ENCODE measurements at places on chromosomes 1 and 21.

DNA sequence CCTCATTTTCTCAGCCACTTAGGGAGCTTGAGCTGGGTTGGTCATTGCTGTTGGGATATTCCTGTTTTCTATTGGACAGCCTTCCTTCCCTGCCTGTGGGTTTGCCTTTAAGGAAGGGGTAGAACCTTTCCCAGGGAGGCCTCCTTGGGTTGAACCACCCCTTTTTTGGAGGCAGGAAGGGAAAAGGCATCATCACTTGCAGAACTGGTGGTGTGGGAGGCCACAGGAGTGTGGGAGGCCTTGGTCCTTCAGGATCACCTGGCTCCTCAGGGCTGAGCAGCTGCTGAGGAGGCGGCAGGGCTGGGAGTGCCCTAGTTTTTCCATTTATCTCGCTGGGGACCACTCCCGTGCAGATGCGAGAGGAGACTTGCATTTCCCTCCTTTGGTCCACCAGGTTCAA is 667 bp upstream of the CYB561D1 start:
- no peak for DNase-seq

- DNase-seq: no peak
Measured at GRCh38 chr1:231518485-231519034, 9.9 kb upstream of the TSNAX start.

DNA sequence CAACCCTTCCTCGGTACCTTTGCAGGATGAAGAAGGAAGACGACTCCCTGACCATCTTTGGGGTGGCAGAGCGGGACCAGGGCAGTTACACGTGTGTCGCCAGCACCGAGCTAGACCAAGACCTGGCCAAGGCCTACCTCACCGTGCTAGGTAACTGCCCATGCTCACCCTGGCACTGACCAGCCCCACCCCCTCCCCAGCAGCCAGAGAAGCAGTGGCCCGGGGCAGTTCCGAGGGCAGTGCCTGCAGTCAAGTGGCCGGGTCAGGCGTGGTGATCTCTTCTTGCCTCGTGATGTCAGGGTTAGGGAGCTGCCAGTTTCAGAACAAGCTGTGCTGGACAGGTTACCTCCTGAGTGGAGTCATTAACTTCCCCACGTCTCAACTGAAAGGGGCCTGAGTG is 66.4 kb upstream of the CNTN2 start:
- no peak for DNase-seq

- no peak for DNase-seq
Measured at GRCh38 chr1:65368403-65368802, 52.1 kb upstream of the LEPR start.

DNA sequence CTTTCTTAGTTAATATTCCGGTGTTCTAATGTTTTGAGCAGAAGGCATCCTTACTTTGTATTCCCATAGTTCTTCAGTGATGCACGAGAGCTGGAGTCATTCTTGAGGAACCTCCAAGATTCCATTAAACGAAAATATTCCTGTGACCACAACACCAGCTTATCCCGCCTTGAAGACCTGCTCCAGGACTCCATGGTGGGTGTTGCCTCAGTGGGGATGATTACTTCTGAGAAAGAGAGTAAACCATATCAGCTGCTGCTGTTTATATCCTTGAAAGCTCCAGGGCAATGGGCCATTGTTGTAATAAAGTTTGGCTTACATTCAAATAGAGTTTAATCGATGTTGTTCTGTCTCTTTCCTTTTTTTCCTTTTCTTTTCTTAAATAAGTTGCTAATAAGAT is 93.1 kb downstream of the MACF1 start:
- no peak for DNase-seq

DNA sequence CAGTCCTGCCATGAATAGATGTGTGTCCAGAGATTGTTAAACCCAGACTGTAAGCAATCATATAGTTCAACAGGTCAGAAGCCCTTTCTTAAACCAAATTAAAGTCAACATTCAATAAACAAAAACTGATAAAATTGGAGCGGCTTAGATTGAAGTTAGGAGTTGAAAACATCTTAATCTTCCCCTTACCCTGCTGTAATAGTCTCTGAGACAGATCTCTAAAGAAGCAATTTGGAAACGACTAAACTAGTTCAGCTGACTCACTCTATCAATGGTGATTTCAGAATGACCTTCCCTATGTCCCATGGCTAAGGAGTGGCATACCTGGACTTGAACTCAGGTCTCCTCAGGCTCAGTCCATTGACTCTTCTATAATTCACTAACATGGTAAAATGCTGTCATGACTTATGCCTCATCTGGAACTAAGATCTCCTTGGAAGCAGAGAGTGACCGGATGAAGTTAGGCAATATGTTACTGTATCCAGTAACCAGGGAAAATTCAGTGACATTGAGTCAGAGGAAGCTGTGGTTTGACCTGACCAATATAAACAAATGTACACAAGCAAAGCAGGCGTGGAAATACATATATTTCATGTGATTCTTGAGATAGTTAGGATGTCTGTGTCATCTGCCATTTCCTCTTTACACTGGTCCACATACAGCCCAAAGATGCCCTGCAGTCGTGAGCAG is 30.1 kb downstream of the SGIP1 start:
- no peak for DNase-seq

- no peak for DNase-seq
Measured at GRCh38 chr1:157419845-157420542, 132.3 kb downstream of the FCRL5 start.

GRCh38 chr1:178684542-178685000 is 40.5 kb upstream of the RALGPS2 start:
- DNase-seq: no peak

GRCh38 chr1:74205266-74205665 is 7.2 kb downstream of the FPGT start:
- no peak for DNase-seq

GRCh38 chr1:94379615-94380014 is 38.6 kb upstream of the ABCD3 start:
- no peak for DNase-seq

DNA sequence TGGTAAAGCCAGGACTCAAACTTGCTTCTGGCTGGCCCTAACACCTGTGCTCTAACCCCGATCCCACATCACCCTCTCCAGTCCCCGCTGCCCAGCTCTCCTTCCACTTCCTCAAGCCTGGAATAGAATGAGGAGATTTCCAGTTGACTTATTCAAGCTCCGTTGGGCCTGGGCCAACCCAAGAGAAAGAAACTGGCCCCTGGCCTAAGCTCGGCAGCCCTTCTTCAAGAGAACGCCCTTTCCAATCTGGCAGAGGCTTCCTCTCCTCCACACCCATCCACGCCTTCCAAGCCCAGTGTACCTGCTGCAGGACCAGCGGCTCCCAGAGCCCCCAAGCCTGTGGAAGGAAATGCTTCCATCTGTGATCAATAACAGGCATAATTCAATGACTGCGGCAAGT is 51.9 kb downstream of the LRRN2 start:
- DNase-seq: no peak

- DNase-seq: no peak
Measured at GRCh38 chr1:198687429-198687828, 48.6 kb downstream of the PTPRC start.

DNA sequence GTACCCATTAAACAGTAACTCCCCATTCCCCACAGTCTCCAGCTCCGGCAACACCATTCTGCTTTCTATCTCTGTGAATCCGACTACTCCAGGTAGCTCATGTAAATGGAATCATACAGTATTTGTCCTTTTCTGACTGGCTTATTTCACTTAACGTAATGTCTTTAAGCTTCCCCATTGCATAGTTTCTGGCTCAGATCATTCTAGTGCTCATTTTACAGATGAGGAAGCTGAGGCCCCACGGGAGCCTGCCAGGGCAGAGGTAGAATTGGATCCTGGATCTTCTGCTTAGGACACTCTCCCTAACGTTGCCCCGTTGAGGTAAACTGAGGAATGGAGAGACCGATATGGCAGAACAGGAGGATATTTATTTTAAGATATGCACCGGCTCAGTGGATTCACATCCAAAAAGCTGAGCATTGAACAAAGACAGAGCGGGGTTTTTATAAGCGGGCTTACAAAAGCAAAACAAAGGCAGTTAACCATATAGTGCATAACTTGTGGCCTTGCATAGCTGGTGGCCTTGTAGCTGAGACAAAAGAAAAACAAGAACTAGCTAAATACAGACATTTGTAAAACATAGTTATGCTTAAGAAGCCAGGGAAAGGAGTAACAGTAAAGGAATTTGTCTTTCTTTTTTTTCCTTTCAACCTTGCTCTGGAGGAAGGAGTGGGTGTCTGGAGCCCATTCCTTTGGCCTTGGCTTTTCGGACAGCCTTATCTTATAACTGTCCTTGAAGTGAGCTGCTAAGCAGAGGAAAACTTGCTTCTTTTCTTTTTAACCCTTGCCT is 15.3 kb upstream of the KLHDC8A start:
- DNase-seq: no peak

DNA sequence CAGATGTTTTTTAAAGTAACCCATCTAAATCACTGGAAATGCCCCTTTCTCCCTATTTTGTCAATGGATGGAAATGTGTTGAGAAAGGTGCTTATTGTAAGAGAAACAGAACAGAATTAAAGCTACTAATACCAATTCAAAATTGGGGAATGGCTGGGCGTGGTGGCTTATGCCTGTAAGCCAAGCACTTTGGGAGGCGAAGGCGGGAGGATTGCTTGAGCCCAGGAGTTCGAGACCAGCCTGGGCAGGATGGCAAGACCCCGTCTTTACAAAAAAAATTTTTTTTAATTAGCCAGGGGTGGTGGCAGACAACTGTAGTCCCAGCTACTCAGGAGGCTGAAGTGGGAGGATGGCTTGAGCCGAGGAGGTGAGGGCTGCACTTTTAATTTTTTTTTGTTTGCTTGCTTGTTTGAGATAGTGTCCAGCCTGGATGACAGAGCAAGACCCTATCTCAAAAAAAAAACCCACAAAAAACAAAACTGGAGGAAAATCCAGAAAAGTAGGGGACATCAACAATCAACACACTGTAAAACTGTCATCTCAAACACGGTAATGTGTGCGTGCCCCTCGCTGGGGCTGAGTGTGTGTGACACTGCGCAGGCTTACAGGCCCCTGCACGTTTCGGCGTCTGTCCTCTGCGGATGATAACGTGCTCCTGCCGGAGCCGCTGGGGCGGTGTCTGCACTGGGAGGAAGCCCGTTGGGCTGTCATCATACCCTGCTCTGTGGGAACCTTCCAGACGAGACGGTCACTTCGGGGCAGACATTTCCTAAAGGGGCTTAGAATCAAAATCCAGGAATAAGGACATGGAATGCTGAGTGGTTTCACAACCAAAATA is 11.6 kb upstream of the POFUT2 start:
- no peak for DNase-seq

- no peak for DNase-seq
Measured at GRCh38 chr1:79599257-79599656, 592.7 kb upstream of the ADGRL4 start.

DNA sequence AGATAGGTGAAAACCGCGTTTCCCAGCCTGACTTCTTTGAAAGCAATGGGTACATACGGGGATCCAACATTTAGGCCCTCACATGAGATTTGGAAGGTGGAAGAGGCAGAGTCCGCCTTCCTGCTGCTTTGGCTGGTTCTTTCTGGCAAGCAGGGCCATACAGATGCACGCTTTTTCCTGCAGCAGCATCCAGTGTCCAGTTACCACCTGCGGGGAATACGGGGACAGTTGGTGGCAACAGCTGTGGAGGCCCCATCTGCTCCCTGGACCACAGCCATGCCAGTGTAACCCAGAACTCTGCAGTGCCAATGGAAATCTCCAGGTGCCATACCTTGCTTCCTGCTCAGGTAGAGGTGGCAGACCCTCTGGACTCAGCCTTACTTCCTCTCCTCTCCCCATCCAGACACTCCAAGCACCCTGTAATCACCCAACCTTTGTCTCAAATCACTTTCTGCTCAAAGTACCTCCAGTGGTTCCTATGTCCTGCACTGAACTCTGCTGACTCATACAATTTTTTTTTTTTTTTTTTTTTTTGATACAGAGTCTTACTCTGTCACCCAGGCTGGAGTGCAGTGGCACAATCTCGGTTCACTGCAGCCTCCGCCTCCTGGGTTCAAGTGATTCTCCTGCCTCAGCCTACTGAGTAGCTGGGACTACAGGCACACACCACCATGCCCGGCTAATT is 68.3 kb downstream of the SLC16A1 start:
- no peak for DNase-seq

GRCh38 chr1:67372136-67372535 is 58.1 kb downstream of the SERBP1 start:
- DNase-seq: no peak

GRCh38 chr1:50986653-50987052 is 16.6 kb downstream of the CDKN2C start:
- no peak for DNase-seq
